H1 (cell line): ENCODE measurements at places on chromosomes 1 and 21.

GRCh38 chr1:40849801-40850592 is 12.2 kb downstream of the CITED4 start:
- DNase-seq = peak; percentile 89

GRCh38 chr1:90993245-90993644 is 28.6 kb downstream of the ZNF644 start:
- no peak for DNase-seq

DNA sequence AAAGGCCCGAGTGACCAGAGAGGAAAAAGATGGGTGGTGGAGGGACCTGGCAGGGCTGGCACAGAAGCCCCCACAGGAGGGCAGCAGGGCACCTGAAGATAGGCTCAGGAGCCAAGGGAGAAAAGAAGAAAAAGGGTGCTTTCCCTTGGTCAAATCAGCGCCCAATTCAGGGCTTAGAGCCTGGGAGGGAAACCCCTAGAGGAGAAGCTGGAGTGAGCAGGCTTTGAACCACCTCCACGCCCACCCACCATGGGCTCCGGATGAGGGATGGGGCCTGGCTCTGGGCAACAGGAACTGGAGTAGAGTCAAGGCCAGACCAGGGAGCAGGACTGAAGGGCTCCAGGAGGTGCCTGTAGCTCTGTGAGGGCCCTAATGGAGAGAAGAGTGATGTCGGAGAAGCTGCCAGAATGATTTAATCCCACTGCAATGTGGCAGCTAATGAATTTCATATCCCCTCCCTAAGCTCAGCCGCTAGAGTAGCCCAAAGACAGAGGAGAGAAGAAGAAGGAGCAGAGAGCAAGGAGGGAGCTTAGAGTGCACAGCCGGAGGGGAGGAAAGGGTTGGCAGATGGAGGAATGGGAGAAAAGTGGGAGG is 12.0 kb upstream of the PRELP start:
- no peak for DNase-seq

GRCh38 chr1:37434292-37435225 is 39.8 kb upstream of the ZC3H12A start:
- DNase-seq = peak; percentile 95

- no peak for DNase-seq
Observed at GRCh38 chr1:163275222-163275621, 46.5 kb upstream of the NUF2 start.

DNA sequence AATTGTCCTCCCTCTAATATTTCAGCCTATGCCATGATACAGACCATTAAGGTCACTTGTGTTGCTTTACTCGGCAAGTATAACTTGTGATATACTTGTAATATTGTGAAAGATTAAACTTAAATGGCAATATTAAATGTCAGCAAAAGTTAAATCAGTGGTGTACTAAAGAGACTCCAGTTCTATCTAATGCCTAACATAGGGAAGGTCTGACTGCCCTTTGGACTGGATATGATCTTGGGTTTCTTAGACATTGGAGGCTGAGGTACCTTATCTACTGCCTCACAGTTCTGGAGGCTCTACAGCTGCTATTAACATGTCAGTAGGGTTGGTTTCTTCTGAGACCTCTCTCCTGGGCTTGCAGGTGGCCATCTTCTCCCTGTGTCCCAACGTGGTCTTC is 89.9 kb downstream of the MT1HL1 start:
- no peak for DNase-seq

- DNase-seq = no peak
Observed at GRCh38 chr1:230867903-230868735, at the start of gene C1orf198. Gene C1orf198, minus strand, starts transcription at chr1:230868521. Its CDS starts 9 bp downstream, at chr1:230868512.

- no peak for DNase-seq
Observed at GRCh38 chr1:156752843-156753482, 1.5 kb upstream of the HDGF start.

DNA sequence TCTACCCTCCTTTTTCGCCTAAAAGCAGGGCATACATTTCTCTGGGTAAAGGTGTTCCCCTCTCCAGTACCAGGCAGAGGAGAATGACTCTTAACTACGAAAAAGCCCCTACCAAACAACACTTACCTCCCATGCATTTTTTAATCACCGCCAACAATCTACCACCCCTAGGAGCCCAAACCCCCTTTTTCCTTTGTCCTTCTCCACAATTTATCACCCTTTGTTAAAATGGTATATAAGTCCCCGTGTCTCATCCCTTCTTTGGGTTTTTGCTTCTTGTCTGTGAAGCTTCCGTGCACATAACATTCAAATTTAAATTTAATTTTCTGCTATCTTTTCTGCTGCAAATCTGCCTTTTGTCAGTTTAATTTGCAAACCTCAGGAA is 27.6 kb upstream of the COL18A1 start:
- DNase-seq = no peak

DNA sequence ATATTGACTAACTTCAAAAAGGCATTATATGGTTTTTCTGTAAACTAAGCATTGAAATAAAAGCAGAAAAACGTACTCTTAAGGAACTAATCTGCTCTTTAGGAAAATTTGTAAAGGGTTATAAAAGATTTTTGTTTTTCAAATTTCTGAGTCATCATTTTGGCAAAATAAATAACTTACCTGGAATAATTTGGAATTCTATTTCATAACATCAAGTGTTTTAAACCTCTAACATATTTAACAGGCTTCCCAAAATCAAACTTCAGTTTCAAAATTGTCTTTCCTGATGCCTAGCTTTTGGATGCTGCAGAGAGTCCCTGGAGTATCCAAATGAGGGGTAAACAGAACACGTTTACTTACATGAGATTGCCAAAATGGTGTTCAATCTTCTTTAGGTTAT is 108.5 kb downstream of the COP1 start:
- DNase-seq = no peak

DNA sequence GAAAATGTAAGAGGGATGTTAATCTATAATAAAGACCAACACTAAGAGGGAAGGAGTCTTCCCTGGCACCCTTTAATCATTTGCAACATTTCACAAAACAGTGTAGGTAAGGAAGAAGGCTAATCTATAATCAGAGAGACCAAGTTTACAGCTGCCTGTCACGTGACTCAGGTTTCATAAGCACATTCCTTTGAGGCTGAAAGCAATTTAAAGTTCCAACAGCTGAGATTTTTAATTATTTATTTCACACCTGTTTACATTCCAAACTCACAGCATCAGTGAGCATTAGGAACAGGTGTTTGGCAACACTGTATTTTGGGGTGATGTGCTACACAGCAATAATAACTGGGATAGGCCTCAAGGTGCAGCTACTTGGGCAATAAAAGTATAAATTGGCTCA is 75.7 kb upstream of the PGBD5 start:
- no peak for DNase-seq

DNA sequence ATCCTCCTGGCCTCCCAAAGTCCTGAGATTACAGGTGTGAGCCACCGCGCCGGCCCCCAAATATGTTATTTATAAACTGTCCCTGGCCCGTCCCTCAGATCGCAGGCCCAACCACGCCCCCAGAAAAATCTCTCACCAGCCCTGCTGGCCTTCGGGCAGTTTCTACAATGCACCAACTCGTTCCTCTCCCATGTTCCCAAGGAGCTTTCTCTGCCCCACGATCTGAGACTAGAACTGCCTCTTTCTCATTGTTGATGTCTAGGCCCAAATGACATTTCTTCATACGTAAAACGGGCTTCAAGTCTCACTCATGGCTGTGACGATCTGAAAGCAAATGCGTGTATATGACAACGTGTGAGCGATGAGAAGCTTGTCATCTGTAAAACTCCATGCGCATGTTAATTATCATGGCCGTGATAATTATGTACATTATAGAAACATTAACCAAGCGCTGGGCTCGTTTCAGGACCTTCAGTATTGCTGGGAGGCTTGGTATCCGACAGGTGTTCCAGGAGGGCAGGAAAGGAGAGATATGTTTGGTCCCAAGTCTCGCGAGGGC is 748 bp upstream of the NIPAL3 start:
- DNase-seq = no peak

GRCh38 chr1:118461154-118461553 is 276.1 kb upstream of the SPAG17 start:
- no peak for DNase-seq

DNA sequence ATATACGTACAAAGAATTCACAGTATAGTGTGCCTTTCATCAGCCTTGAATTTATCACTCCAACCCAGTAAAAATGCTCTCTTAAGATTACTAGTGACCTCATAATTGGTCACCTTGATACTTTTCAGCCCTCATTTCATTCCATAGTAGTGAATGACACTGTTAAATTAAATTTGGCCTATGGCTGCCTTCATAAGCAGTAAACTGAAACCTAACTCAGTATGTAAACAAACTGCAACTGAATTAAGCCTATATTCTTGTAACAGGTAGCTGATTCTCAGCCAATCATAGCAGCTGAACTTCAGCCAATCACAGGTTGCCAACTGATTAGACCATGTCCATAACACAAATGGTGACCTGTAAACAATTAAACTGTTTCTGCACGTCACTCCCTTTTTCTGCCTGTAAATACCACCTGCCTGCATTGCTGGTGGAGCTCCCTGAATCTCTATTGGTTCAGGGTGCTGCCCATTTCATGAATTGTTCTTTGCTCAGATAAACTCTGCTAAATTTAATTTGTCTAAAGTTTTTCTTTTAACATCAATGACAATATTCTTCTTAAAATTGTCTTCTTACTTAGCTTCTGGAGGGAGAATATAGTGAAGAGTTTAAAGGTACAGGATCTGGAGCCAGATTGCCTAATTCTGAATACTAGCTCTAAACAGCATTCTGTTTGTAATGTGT is 24.0 kb upstream of the CAMSAP2 start:
- DNase-seq = no peak

DNA sequence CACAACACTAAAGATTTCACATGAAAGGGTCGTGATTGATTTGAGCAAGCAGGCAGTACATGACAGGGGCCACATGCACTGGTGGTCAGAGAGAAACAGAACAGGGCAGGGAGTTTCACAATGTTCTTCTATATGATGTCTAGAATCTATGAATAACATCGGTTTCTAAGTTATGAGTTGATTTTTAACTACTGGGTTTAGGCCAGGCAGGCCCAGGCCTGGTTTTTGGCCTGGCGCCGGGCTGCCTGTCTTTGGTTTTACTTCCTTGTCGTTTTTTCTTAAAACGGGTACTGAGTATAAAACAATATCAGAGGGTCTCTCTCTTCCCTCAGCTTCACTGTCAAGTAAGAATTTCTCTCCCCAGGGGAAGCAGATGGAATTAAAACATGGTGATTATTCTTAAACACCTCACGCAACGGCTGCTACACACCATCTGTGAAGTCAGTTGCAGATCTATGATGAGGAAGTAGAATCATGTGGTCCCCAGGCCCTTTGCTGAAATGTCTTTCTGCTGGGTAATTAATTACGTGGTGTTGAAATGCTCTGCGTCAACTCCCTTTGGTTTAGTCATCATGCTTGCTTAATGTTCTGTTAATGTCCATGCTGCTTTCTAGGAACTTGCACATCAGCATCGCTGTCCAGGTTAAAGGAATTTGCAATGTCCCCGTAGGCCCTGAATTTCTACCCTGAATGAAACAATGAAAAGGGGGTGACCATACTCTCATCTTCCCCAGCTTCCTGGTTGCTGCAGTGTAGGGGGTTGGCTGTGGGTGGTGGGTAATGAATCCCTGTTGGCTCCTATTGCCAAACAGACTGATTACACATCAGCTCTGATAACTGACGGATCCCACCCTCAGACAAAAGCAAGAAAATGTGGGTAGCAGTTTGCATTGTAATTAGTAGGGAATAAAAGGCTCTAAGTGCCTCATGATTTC is 70.3 kb downstream of the SERINC2 start:
- no peak for DNase-seq

DNA sequence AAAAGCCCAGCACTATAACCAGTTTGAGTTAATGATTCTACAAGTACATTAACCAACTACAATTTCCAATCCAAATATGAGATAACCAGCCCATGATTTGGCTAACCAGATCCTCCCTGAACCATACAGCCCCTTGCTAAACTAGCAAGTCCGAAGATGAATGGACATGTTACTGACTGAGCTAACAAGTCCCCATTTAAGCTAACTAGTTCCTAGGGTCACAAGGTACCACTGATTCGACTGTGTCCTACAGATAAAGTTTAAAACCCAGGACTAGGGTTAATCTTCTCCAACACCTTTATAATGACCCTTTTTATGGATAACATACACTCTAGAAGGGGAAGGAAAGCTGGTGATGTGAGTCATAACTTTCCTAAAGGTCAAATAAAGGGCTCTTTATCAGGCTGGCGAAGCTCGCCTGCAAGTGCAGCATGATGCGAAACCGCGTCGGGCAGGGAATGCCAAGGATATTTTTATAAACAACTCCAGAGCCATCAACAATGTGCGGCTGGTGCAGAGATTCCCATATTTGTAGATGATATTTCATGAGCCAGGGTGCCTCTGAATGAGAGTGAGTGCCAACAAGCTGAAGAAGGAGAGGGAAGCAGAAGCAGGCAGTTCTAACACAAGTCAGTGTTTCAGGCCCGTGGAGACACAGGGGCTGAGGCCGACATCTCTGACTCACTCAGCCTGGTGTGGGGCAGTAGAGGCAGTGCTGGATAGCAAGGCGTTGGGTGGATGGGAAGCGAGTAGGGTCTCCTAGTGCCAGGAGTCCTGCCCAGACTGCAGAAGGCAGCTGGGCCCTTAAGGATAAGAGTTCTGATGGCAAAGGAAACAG is 75.6 kb upstream of the ROR1 start:
- no peak for DNase-seq

GRCh38 chr1:119079881-119080280 is 60.6 kb downstream of the WARS2 start:
- DNase-seq = no peak

- no peak for DNase-seq
Observed at GRCh38 chr1:37797750-37798345, 4.2 kb downstream of the MANEAL start.

DNA sequence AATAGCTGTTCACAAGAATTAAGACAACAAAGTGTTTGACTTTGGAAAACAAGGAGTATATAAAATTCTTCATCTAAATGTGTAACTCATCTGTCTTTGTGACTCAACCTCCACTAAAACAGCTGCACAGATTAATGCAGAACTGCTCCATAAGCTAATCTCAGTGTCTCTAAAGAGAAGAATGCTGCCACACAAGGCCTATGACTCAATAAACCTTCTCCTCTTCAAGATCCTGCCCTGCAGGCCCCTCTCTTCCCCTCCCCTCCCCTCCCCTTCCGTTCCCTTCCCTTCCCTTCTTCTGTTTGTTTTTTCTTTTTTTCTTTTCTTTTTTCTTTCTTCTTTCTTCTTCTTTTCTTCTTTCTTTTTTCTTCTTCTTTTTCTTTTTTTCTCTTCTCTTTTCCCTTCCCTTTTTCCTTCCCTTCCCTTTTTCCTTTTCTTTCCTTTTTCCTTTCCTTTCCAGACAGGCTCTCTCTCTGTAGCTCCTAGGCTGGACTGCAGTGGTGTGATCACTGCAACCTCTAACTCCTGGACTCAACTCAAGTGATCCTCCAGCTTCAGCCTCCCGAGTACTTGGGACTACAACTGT is 1052.8 kb downstream of the BRINP3 start:
- no peak for DNase-seq
